ENCODE measurements at places on chromosomes 2 and 18.

GRCh38 chr2:172089005-172089504 is 3.7 kb downstream of the DLX1 start:
- DNase-seq: no peak

DNA sequence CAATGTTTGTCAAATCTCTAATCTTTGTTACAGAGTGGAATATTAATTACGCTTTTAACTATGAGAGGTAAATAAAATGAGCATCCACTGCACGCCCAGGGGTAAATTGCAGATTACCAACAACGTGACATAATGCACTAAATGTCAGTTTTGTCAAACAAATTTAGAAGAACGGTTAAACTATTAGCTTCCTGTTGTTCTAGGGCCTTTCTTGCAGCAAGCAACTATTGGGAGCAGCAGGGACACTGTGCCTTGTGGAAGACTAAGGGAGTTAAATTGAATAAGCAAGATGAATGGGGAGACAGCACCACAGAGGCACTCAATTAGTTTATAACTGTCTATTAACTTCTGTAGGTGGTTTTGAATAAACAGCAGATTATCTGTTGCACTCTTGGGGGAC is 391.0 kb upstream of the RAB12 start:
- no peak for DNase-seq

GRCh38 chr2:4938206-4938605 is 754.0 kb upstream of the SOX11 start:
- DNase-seq: no peak

DNA sequence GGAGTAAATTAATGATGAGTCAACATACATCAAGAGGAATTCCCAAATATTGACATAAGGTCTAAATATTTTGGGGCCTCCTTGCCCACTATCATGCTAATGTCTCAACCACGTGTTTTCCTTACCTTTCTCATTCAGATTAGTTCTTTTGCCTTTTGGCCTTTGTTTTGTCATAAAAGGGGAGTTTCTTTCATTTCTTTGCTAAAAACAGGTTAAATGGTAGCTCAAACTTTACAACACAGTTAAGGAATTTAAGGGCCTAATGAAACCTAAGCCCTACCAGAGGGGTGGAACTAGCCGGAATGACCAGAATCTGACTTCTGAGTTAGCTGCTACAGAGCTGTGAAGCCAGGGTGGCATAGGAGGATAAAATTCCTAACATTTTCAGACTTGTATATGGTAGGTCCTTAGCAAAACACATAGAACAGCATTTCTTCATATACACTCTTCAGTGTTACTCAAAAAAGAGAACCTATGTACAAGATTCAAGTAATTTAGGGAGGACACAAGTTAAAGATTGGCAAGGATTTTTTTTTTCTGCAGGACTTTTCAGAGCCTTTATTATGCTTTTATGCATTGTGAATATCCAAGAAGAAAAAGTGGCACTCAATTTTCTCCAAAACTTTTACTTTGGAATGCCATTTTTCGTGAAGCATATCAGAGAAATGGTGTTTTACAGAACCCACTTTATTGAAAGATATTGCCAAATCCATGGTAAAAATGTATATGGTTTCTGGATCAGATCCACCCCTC is 633.1 kb downstream of the ARHGAP15 start:
- no peak for DNase-seq

DNA sequence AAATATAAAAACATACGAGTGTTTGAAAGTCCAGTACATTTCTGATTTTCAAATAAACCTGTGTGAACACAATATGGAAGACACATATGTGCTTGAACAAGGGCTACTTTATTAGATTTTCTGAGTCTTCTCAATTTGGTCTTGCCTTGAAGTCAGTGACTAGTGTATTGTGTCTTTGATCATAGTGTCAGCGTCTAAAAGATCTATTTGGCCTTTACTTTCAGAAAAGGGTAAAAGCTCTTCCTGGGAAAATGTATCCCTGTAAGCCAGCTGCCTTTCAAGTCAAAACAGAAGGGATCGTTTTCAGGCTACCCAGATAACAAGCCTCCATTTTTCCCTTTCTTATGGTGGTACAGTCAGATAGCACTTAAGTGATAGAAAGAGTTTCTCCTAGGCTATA is 471.9 kb downstream of the CMPK2 start:
- no peak for DNase-seq

DNA sequence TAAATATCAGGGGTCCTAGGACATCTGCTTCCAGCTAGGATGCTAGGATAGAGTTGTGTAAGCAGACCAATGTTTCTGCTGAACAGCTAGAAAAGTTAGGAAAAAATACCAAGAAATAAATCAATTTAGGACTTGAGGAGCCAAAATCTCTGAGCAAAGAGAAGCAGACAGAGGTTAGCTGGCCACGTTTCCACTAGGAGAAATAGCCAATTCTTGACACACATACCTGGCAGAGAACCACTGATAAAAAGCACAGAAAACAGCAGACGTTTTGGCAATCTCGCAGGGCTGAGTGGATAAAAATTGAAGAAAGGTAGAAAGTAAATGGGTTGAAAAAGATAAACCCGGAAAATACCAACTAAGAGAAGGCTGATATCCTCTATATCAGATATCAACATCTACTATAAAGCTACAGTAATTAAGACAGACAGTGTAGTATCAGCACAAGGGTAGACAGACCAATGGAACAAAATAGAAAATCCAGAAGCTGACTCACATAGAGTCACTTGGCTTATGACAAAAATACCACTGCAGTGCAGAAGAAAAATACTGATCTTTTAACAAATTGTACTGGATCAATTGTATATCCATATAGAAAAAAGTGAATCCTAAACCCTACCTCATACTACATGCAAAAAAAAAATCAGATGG is 306.1 kb upstream of the KLHL29 start:
- no peak for DNase-seq

Data from effector CD4-positive, alpha-beta T cell (primary cell).